ENCODE measurements at places on chromosomes 5 and 9.

GRCh38 chr9:120693700-120694008 lies 20.6 kb downstream of the MEGF9 start:
- DNase-seq = no peak

DNA sequence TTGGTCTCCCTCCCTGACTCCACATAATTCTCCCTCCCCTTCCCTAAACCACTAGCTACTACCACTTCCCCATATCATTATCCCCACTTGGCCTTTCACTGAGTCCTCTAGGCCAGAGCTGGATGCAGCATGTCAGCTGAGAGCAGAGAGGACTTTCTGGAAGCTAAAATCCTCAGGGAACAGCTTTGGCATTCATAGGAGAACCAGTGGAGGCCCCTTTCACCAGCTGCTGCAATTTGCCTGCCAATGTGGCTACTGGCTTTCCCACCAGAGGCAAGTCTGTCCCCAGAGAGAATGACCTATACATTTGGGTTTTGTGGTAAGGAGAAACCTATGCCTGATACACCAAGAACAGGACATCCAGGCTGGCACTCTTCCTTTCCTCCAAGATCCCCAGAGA lies 14.4 kb downstream of the FAM219A start:
- DNase-seq = no peak

- DNase-seq = no peak
Measured at GRCh38 chr5:112434641-112435040, 15.6 kb upstream of the EPB41L4A start.

DNA sequence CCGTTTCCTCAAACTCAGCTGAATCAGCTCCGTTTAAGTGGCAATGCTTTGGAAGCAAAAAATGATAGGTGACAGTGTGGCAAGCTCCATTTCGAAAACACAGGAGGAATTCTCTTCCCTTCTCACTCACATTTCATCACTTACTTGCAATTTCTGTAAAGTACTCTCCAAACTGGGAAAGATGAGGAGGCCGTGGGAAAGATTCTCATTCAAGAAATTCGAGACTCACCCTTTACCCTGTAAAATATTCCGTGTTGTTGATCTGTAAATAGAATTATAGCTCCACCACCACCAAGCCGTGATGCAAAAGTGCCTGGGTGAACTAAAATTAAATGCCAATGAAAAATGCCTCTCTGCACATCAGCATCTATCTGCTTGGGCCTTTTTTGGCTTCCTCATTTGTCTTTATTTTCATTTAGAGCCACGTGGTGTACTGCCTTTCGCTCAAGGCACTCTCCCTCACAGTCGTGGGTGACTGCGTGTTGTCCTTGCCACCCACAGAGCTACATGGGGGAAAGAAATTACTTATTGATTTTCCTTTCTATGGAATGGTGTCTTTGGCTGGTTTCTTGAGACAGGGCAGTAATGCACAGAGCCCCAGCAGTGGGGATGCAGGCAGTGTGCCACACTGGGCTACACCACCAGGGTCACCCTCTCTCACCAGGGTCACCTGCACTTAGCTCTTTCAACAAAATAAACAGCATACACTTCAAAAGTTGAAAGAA lies 289.3 kb upstream of the TAS2R1 start:
- no peak for DNase-seq

- DNase-seq = no peak
Measured at GRCh38 chr9:75914883-75915452, 24.5 kb downstream of the PCSK5 start.

- DNase-seq = no peak
Measured at GRCh38 chr5:144328494-144328893, 157.8 kb downstream of the KCTD16 start.

- DNase-seq = no peak
Measured at GRCh38 chr5:116502616-116503015, 72.0 kb downstream of the SEMA6A start.

GRCh38 chr5:180296771-180297170 lies 4.9 kb upstream of the MAPK9 start:
- DNase-seq = no peak
